DMS 273 treated with DMSO at 0.1 percent for 48 hours (cell line): ENCODE measurements at places on chromosomes 11 and 22.

DNA sequence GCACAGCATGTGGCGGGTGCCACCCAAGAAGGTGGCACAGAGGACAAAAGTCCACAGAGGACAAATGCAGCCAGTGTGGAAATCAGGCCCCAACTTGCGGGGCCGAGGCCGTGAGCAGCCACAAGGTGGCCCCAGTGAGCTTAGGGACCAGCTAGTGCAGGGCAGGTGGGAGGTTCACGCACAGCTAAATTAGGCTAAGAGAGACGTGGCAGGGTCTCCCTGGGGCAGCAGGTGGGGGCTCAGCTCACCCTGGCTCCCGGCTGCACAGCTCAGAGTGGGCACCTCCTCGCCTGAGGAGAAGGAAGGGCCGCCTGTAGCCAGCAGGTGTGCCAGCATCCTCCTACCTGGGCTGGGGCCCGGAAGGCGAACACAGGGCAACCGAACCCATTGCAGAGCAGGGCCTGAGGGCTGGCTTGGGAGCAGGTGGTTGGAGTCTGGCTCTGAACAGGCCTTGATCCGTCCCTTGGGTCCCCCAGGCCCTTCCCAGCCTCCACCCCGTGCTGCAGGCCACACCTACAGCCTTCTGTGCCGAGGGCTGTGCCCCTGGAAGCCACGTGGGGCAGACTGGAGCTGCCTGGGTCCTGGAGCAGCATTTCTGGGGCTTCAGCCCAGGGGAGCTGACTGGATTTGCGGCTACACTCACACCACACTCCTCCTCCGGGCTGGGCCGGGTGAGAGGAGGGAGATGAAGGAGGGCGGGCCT lies 26.1 kb upstream of the CELSR1 start:
- peak; percentile 68 for DNase-seq

- no peak for DNase-seq
Measured at GRCh38 chr11:63598556-63598955, 15.7 kb downstream of the PLAAT3 start.

GRCh38 chr11:13114566-13115379 lies 105.7 kb downstream of the RASSF10 start:
- DNase-seq = no peak

GRCh38 chr22:26983311-26983710 lies 325.9 kb downstream of the MIAT start:
- no peak for DNase-seq

- DNase-seq = no peak
Measured at GRCh38 chr11:60029015-60029632, 11.1 kb upstream of the OOSP2 start.

- DNase-seq = no peak
Measured at GRCh38 chr22:40855979-40856512, 393 bp downstream of the ST13 start.

- DNase-seq = no peak
Measured at GRCh38 chr22:36197514-36198146, 4.0 kb downstream of the APOL4 start.

GRCh38 chr22:35306350-35306967 lies 6.8 kb downstream of the TOM1 start:
- DNase-seq = no peak

- no peak for DNase-seq
Measured at GRCh38 chr11:84847842-84848241, 779.3 kb downstream of the DLG2 start.

GRCh38 chr11:73270016-73270854 lies 1.9 kb upstream of the P2RY6 start:
- no peak for DNase-seq

GRCh38 chr11:103587901-103588788 lies 448.3 kb upstream of the DDI1 start:
- no peak for DNase-seq
